ENCODE measurements at places on chromosomes 3 and 15.

- no peak for DNase-seq
These were observed 134.9 kb downstream of the FEZF2 start for GRCh38 chr3:62238431-62238830.

DNA sequence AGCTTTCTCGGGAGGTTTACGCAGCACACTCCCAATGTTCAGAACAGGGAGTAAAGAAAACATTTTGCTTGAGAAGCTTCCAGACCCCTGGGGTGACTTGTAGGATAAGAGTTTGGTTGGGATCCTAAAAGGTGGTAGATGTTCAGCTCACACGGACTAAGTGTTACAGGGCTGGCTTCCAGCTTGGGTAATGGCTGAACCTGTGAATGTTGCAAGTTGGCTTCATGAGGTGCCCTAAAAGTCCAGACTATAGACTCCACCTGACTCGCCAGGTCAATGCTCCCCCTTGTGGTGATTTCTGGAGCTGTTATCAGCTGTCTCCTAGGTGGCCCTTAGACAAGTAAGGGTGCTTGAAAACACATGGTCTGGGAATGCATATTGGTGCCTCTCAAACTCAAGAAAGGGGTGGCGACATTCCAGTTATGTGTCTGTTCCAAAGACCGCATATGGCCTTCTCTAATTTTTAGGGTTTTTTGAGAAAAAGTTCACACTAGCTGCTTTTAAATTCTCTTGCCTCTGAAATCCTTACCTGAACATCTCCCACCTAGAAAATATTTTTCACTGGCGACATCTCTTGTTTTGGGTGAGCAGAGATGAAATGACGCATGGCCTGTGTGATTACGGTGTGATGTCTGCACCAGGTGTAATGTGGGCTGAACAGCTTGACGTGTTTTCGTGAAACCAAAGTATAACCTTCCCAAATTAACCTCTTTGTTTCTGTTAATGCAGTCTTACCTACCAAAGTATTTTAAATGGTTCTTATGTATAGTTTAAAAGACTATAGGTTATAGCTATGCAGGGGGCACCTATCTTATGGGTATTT is 175.7 kb upstream of the KBTBD8 start:
- DNase-seq = peak; percentile 5

GRCh38 chr3:23659274-23659673 is 146.5 kb upstream of the UBE2E1 start:
- peak; percentile 42 for DNase-seq

GRCh38 chr15:44435893-44436667 is 8.7 kb downstream of the CTDSPL2 start:
- no peak for DNase-seq

DNA sequence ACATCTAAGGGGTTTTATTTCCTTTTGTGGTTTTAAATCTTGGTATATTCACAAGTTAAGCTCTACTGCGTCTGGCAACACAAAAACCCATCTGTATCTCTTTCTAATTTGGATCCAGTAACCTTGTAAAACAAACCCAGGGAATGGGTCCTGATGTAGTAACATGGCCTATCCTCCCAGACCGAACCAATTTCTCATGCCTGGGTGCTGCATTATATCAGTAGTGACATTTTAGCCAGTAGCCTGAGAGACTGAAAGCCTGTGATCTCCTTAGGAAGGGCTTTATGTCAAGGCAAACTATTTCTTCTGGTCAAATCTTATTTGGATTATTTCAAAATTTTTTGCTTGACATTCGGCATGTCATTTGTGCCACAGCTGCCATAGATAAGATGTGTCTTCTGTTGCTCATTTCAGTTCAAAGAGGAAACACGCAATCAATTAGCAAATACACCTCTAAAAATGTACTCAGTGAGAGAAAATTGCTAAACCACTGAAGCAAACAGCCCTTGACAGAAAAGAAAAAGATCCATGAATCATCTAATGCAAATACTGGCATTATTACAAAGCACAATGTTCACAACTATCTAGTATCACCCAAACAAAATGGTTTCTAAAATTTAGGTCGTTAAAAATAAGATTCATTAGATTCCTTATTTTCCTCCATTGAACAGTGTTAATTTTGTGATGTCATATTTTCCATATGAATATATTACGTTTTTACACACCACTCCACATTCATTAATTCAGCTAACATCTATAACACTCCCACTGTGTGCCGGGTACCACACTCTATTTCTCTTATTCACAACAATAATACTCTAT is 4.0 kb downstream of the NPTN start:
- DNase-seq = peak; percentile 5

- DNase-seq = no peak
These were observed 3.1 kb upstream of the RPAP1 start for GRCh38 chr15:41546851-41547786.

DNA sequence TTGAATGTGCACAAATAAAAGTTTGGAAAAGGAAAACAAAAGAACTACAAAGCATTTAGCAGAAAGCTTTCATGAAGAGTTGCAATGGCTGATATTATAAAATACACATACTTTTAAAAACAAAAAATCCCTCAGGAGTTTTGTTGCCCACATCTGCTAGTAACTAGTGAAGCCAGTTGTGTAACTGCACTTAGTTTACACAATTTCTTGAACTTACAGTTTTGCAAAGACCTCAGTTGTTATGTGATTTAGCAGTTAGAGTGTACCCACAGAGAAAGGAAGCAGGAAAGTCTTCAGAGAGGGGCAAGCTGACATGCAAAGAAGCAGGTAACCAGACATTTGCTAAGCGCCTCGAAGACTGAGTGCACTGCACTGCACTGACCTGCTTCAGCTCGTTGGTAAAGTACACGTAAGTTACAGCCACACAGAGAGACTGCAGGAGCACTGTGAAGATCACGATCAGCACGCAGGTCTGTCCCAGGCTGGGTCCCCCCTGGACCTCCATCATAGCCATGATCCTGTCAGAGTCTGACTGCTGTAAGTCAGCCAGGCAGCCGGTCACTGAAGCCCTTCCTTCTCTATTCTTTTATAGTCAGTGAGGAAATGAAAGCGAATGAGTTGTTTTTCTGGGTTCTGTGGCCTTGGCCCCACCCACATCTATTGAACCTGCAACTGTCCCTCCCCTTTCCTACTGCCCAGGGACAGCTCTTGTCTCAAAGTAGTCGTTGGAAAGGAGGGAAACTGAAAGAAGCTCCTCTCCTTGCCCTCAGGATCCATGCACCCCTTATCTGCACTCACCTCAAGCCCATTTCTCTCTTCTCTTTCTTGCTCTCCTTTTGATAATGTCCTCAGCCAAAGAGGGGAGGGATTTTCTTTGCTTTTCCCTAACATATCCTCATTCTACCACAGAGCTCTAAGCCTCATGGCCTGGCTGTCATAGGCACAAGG is at the start of gene TNFSF10:
TNFSF10 (minus strand) TSS at position 560 of the 948 bp plus-strand sequence; CDS start at position 514, 46 bp downstream.
- DNase-seq = peak; percentile 52

- DNase-seq = no peak
These were observed 20.8 kb downstream of the FAM3D start for GRCh38 chr3:58645726-58646125.

- peak; percentile 31 for DNase-seq
These were observed 1.4 kb upstream of the RAB5A start for GRCh38 chr3:19945534-19945933.

- DNase-seq = no peak
These were observed 519.3 kb upstream of the ARPP21 start for GRCh38 chr3:35120026-35120425.

GRCh38 chr3:13704174-13704573 is 155.2 kb downstream of the FBLN2 start:
- no peak for DNase-seq

- no peak for DNase-seq
These were observed 128.1 kb upstream of the WNT5A start for GRCh38 chr3:55615039-55615693.

DNA sequence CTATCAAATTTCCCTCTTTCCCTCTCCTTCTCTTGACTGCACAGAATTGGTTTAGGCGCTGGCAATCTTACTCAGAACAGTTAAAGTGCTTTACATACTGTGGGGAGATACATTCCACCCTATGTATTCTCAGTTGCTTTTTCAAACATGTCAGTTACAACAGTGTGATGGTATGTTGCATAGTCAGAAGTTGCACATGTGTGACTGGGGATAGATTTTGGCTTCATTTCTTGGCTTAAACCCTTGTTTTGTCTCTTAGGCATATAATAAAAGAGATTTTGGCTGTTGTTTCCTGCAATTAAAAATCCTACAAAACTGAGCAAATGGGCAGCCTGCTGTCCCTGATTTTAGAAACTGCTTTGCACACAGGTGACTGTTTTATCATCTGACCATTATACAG is 86.7 kb downstream of the PIK3R4 start:
- no peak for DNase-seq

- peak; percentile 15 for DNase-seq
These were observed 42.9 kb downstream of the IDH2 start for GRCh38 chr15:90059208-90059985.

GRCh38 chr15:101276501-101277037 is 716 bp downstream of the SELENOS start:
- no peak for DNase-seq

DNA sequence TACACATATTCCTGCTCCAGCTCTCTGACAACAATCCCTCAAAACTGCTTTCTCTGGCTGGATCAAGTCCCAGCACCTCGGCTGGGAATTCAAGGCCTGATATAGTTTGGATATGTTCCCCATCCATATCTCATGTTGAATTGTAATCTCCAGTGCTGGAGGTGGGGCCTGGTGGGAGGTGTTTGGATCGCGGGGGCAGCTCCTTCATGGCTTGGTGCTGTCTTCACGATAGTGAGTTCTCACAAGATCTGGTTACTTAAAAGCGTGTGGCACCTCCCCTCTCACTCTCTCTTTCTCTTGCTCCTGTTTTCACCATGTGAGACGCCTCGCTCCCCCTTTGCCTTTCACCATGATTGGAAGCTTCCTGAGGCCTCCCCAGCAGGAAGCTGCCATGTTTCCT is 47.4 kb upstream of the SYN2 start:
- no peak for DNase-seq

GRCh38 chr3:185422677-185423076 is 59.7 kb downstream of the MAP3K13 start:
- peak; percentile 65 for DNase-seq

GRCh38 chr3:124650798-124651197 is 79.5 kb upstream of the UMPS start:
- DNase-seq = no peak

DNA sequence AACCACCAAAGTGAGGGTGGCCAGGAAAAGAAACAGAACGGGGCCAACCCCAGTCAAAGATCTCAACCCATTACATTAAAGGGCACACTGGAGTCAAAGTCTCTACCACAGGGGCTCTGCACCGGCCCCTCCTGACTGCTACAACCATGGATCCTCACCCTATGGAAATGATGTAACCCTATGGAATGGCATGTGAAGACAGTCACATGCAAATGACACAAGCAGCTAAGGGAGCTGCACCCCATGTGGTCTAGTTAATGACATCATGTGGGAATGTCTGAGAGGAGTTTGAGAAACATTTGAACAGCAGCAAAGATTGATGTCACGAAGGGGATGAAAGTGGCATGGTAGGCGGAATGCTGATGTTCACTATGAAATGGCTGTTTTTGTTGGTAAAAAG is 298.2 kb upstream of the SLCO3A1 start:
- no peak for DNase-seq

DNA sequence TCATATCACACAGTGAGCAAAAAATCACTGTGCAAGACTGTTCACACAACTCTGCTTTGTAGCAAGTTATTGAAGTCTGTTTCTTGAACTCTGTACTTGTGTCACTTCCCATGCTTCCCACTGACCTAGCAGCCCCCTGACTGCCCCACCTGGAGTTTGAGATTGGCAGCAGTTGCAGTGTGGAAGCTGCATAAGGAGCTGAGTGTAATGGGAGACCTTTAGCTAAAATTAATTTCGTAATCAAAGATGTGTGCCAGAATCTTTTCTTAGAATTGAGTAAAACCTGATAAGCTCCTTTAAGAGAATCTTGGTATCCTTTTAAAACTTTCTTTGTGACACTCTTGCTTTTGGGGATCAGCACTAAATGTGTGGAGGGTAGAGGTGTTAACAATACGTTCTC is 42.8 kb downstream of the NKIRAS1 start:
- no peak for DNase-seq

DNA sequence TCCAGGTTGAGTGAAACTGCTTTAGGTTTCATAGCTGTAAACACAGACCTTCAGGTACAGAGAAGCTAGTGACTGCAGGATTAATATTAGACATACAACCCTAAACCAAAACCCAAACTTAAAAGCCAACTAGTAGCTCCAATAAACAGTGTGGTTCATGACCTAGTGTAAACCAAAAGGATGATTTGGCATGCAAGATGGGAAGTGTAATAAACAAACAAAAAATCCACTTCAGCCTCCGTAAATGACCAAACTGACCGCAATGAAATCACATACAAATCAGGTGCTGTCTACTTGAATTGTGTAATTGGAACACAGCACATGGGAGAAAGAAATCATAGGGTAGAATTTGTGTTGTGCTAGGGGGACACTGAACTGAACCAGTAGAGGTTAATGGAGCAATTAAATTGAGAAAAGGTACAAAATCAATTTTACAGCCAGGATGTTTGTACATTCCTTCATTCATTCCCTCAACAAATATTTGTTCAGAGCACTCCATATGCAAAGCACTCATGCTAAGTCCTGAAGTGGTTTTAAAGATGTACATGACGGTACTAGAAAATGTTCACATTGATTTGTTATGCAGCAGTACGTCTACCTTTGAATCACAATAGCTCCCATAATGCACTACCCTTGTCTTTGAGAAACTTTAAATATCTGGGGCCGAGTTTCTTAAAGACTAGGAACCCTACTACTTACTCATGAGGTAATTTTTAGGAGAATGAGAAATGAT is 21.4 kb upstream of the CHST2 start:
- peak; percentile 92 for DNase-seq
